Sigmoid colon (tissue), 7 donors: ENCODE measurements at places on chromosomes 2 and 18. TPM values are rescaled to one million over a fixed set of nuclear protein-coding genes. Genes with fewer than 3 reads are reported as not detected.

DNA sequence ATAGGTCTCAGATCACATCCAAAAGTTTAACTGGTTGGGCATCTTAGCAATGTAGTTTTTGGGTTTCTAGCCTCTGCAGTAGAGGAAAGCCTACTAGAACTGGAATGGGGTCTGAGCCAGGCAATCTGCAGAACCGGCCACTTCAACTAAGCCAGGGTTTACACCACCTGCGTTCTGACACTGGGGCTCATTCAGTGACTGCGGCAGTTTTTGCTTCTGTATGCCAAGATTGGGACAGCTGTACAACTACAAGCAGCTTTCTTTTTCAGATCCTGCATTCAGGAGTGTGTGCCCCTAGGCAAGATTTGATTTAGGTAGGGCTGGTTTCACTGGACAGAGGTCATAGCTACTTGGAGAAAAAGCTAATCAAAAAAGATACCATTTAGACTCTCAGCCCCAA is 43.7 kb upstream of the IGFBP5 start:
- DNase-seq: no peak

Gene VIT
- total RNA-seq: 15.0 TPM

GRCh38 chr2:206693399-206694137 is 24.6 kb downstream of the DYTN start:
- no peak for DNase-seq

Gene IL1RL2
- not detected for total RNA-seq

DNA sequence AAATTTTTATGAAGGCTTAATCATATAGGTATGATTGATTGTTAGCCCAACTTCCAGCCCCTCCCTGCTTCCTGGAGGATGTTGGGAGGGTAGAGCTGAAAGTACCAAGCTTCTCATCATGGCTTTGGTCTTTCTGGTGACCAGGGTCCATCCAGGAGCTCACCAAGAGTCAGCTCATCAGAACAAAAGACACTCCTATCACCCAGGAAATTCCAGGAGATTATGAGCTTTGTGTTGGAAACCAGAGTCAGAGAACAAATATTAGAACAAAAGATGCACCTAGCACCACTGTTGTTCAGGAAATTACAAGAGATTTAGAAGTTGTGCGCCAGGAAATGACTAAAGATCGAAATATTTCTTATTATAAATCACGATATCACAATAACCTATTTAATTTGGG is 119.9 kb upstream of the THUMPD2 start:
- no peak for DNase-seq
